ENCODE measurements at places on chromosomes 12 and 14.

GRCh38 chr14:87397499-87397898, 595.5 kb downstream of the GALC start:
- DNase-seq: no peak

GRCh38 chr12:54363618-54364017, 668 bp downstream of the GPR84 start:
- DNase-seq: no peak

GRCh38 chr12:117121441-117121840, 22.2 kb upstream of the TESC start:
- DNase-seq: no peak

- no peak for DNase-seq
Measured at GRCh38 chr12:70091021-70091521, 152.2 kb upstream of the CNOT2 start.

DNA sequence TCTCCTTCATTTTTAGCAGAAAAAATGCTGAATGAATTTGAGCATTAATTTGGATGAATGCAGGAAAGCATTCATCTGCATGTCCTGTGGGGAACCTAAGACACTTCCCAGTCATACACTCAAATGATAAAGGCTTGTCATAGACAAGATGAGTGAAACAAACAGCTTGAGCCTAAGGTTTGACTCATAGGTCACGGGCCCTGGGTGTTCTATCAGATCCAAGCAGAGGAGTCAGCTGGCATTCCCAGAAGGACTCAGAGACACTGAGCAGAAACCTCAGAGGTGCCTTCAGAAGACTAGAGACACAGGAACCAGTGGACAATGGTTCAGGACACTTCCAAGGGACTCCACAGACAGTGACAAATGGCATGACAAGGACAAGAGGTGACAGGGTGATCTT, 183.9 kb downstream of the NTF3 start:
- DNase-seq: no peak

GRCh38 chr14:35786856-35787255, 22.2 kb downstream of the RALGAPA1 start:
- no peak for DNase-seq

All from activated CD4-positive, alpha-beta T cell treated with anti-CD3 and anti-CD28 coated beads for 1 hour (primary cell).